Stimulated activated CD4-positive, alpha-beta T cell treated with anti-CD3 and anti-CD28 coated beads, Interleukin-1b, Interleukin-23, amount 100 ng/mL, for 4 hours (primary cell): ENCODE measurements at places on chromosomes 12 and 14.

GRCh38 chr12:128059621-128060370 is 207.2 kb upstream of the TMEM132C start:
- DNase-seq: no peak

DNA sequence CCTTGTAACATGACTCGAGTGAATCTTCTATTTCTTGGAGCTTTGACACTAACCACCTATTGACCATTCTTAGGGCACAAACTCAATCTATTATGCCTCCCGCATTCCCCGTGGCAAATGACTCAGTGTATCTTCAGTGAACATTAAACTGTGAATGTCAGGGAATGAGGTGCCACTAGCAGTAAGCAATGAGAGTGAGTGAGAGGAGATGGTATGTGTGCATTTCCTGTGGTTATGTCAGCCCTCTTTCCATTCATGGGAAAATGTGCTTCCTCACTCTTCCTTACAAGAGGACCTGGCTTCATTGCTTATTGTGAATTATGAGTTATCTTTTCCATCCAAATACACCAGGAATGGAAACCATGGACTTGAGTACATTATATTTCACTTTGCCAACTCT is 229.2 kb downstream of the EMP1 start:
- DNase-seq: no peak

GRCh38 chr14:22558221-22558913 is 30.7 kb downstream of the DAD1 start:
- DNase-seq: no peak

- no peak for DNase-seq
These were observed 1.9 kb downstream of the CACNB3 start for GRCh38 chr12:48819986-48820725.

DNA sequence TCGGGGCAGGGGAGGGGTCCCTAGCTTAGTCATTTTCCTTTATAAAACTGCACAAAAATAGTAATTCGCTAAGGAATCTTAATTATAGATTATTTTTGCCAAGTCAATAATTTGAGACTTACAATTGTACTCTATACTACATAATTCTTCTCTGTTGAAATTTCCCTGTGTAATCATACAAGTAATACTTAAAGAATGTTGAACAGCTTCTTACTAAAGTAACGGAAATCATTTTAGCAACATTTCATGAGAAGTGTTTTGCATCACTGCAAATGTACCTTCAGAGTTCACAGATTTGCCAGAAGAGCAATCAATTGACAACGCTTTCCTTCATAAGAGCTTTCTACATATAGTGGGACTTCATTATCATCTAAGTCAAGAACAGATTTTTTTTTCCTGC is 7.9 kb upstream of the GNG2 start:
- no peak for DNase-seq

GRCh38 chr14:64732066-64732465 is 27.8 kb downstream of the PLEKHG3 start:
- DNase-seq: no peak

DNA sequence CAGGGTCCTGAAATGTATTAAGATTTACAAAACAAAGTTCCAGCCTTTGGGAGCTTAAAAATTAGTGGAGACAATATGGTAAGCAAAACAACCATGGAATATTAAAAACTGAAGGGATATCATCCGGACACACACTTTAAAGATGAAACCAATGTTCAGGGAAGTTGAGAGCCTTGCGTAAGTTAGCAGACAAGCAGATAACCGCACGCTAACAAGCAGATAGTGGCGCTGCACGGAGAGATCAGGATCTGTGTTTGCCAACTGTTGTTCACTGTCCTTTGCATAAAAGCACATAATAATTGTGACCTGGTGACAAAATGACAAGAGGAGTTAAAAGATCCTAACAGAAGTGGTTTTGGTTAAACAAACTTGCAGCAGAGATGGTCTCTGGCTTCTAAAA is 14.3 kb upstream of the TMEM229B start:
- no peak for DNase-seq

GRCh38 chr12:68786929-68787328 is 21.0 kb upstream of the MDM2 start:
- DNase-seq: no peak

DNA sequence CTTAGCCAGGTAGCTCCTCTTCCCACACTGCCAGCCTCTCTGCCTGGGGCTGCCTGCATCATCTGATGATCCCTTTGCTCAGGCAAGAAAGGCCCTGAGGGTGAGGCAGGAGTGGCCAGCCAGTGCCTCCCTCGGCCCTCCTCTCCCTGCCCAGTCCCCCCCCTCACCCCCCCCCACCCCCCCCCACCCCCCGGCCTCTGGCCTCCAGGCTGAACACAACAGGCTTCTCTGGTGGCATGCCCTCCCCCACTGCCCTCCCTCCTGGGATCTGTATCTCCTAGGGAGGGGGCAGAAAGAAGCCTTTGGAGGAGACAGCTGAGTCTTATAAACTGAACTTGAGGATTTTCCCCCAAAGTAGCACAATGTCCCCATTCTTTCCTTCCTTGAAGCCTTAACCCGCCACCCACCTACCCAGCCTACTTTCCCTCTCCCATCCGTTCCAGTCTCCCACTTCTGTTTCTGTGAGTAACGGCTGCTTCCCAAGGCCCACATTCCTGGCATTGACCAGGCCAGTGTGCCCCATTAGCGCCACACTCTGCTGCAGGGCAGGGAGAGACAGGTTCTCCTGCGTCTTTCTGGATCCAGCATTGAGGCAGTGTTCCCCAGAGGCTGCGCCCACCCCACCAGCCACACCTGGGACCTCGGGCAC is 82.1 kb downstream of the B4GALNT3 start:
- DNase-seq: no peak

GRCh38 chr14:56808383-56809269 is 1.7 kb downstream of the OTX2 start:
- DNase-seq: no peak

GRCh38 chr12:32087306-32087705 is 19.3 kb upstream of the BICD1 start:
- no peak for DNase-seq

DNA sequence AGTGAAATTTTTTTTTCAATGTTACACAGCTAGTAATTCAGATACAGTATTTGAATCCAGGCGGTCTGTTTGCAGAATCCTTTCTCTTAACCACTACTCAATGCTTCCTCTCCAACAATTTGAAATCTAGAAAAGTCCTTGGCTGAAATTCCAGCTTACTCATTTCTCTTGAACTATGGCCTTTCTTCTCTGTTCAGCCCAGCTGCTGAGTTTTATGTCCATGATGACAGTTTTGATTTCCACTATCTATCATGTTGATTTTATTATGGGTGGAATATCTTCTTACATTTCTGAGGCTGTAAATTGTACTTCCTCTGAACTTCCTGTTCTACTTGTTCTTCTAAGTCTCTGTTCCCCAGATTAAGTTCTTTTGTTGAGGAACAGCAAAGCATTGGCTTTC is 315.3 kb downstream of the DIO2 start:
- DNase-seq: no peak

DNA sequence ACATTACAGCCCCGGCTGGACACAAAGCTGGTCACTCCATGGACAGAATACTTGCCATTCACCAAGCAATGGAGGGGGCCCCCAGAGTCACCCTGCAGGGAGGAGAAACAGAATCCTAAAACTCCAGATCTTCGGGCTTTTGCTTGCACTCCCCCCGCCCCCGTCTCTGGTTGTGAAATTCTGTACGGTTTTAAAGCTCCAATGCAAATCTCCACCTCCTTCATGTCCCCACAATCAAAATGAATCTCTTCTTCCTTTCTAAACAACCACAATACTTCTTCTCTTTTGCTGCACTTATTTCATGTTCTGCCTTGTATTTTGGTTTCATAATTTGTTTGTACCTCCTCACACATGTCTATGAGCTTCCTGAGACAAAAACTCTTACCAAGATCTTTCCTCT is 5.8 kb upstream of the BIN2 start:
- DNase-seq: no peak

DNA sequence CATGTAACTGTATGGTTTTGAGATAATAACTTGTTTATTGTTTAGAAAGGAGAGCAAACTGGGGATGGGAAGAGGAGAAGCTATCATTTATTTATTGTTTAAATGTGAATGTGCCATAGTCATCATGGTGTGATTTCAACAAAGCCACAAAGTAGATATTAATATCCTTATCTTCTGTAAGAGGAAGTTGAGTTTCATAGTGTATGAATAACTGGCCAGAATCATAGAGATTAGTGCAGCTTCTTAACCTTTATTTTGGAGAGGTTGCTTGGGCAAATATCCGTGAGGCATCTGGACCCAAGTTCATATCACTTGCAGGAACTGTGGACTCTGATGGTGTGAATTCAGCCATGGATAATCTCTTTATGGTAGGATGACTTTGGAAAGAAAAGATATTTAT is 26.8 kb upstream of the LYZ start:
- no peak for DNase-seq

GRCh38 chr12:99381992-99382391 is 265.6 kb upstream of the GARIN6 start:
- DNase-seq: no peak

GRCh38 chr14:95522556-95522955 is 6.1 kb upstream of the SYNE3 start:
- no peak for DNase-seq

- no peak for DNase-seq
These were observed 326.1 kb downstream of the NAV3 start for GRCh38 chr12:78156751-78157150.

DNA sequence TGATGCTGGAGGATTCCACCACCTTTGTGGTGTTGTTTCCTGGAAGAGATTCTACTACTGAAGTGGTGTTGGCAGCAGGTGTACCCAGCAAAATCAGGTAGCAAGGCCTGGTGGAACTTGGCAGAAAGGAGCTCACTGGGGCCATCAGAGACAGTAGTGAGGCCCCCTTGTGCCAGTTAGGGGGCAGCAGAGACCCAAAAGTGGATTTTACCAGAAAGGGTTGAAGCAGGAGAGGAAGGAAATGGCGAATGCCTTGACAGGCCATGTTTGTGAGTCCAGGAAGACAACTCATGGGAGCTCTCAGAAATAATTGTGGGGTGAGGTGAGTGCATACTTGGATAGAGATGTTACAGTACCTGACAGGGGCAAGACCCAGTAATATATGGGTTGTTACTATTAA is 137.7 kb upstream of the FGD4 start:
- no peak for DNase-seq
